Stimulated activated CD4-positive, alpha-beta T cell treated with anti-CD3 and anti-CD28 coated beads, Interleukin-2, amount 100 ng/mL, for 48 hours (primary cell): ENCODE measurements at places on chromosomes 1 and 21.

DNA sequence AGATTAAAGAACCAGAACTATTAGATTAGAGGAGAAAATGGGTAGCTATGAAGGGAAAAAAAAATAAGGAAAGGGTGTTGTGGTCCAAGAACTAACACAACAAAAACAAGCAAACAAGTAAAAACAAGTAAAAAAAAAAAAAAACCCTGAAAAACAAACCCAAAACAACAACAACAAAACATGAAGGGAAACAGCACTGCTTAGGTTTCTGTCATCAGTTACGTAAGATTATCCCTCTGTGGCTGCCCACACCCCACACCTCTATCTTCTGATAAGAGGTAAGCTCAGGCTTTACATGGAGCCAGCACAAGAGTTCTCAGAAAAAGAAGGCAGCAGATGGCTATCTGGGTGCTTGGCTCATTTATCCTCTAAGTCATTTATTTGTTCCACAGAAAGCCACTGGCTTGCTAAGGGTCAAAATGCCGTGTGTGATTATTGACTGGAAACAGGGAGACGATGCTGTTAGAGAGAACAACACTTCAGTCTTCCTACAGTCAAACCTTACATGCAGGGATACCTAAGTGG, 57.5 kb downstream of the KIAA0319L start:
- DNase-seq, result no peak

DNA sequence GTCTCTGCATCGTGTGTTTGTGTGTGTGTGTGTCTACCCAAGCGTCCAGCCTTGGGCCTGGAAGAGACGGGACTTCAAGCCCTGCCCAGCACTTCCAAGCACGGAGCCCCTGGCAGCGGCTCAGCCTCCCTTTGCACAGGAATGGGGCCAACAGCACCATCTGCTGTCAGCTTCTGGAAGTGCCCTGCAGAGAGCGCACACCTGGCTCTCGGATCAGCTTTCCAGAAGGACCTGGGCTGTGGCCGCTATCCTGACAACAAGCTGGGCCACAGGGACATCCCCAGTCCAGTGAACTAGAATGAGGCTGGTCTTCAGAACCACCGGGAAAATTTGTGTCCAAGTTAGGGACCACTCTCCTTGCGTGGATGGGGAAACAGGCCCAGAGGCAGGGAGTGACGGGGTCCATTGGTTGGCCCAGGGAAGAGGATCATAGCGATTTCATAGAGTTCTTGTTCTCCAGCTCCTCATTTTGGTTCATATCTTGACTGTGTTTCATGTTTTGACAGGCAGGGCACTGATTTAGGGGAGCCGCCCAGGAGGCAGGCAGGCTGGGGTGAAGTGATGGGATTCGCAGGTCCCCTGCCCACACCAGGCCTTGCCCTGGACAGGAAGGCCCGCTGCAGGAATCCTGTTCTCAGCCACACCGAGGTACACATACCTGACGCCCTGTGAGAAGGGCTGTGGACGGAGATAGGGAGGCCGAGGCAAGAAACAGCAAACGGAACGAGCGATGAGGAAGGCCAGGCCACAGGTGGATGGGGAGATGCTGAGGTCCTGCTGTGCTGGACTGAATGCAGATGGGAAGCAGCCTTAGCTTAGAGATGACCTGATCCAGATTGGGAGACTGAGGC, 38.4 kb downstream of the TAS1R2 start:
- DNase-seq, result peak; percentile 62

DNA sequence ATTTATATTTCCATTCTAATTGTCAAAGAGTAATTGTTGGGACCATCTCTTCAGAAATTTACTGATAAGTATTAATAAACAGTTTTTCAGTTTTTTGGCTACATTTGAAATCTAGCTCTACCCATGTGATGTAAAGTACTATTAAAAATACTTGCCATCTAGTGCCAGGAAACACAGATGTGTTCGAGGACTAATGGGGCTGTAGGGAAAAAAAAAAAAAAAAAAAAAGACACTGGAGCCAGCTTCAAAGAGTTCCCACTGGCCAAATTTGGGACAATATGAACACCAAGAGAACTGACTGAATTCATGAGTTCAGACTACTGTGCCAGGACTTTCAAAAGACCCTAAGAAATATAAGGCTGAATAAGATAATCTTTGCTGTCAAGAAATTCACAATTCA, 65.2 kb upstream of the GFI1 start:
- no peak for DNase-seq

- no peak for DNase-seq
Measured at GRCh38 chr1:221725735-221726672, 15.9 kb downstream of the DUSP10 start.

DNA sequence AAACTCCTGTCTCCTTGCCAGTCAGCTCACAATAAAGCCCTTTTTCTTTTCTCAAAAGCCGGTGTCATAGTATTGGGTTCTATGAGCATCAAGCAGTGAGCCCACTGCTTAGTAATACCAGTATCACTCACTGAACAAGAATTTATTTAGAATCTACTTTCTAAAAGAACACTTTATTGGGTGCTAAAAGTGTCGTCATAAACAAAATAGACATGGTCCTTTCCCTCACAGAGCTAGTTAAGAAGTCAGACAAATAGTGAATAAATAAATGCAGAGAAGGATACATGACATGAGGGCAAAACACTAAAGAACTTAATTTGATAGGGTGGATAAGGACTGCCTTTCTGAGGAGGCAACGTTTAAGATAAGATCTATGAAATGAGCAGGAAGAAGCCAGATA, 32.2 kb downstream of the EVI5 start:
- no peak for DNase-seq

- no peak for DNase-seq
Measured at GRCh38 chr1:29501227-29501976, 265.1 kb downstream of the PTPRU start.

DNA sequence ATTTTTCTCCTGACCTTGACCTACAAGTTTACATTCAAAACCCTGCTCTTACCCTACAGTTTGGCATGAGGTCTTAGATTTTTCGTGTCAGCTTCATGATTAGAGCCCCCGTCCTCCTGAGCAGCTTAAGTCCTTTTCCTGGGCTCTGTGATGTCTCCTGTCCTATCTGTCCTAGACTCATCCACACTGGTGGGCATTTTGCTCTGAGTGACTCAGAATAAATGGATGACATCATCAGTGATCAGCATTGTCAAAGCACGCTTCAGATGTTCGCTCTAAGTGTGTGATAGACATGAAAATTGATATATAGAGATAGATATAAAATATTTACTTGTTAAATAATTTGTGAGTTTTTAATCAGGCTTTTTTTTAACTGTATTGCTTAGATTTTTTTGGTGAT, 21.8 kb downstream of the RGS13 start:
- no peak for DNase-seq

GRCh38 chr1:204678721-204679475, 6.6 kb downstream of the LRRN2 start:
- DNase-seq, result no peak

GRCh38 chr1:181990728-181991127, 70.8 kb downstream of the ZNF648 start:
- no peak for DNase-seq

DNA sequence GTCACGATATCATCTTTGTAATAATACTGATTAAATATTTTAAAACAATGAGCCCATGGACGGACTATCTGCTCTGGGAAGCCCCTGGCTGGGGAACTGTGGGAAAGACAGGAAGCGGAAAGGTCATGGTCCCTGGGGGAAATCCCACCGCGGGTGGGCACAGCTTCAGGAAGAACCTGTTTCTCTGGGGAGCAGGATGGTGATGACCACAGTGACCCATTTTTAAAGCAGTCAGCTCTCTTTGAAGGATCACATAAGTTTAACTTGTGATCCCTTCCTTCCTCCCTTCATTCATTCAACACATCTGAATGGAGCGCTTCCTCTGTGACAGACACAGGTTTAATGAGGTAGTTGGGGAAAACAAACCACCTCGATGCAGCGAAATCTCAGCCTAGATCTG, 73.0 kb downstream of the DHRS3 start:
- no peak for DNase-seq

DNA sequence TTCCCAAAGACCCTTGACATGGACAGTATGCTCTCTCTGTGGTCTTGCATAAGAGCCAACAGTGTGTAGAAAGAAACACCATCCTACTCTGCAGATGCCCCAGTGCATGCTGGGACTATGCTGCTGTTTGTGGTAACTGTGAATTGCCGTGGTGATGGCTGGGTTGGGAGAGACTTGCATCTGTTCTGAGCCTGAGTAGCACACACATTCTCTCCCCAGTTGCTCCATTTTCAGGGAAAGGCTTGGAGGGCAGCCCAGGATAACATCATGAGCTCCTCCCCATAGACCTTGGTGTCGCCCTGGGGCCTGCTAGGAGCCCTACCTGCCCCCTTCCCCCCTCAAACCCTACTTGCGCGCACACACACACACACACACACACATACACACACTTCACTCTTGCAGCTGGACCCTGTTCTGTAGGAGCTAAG, 120.9 kb upstream of the IPO9 start:
- no peak for DNase-seq

- no peak for DNase-seq
Measured at GRCh38 chr21:46620846-46621245, 14.6 kb upstream of the PRMT2 start.

GRCh38 chr1:150299716-150300115, 6.1 kb downstream of the MRPS21 start:
- DNase-seq, result no peak

- DNase-seq, result no peak
Measured at GRCh38 chr1:38151399-38151798, 104.8 kb upstream of the POU3F1 start.

DNA sequence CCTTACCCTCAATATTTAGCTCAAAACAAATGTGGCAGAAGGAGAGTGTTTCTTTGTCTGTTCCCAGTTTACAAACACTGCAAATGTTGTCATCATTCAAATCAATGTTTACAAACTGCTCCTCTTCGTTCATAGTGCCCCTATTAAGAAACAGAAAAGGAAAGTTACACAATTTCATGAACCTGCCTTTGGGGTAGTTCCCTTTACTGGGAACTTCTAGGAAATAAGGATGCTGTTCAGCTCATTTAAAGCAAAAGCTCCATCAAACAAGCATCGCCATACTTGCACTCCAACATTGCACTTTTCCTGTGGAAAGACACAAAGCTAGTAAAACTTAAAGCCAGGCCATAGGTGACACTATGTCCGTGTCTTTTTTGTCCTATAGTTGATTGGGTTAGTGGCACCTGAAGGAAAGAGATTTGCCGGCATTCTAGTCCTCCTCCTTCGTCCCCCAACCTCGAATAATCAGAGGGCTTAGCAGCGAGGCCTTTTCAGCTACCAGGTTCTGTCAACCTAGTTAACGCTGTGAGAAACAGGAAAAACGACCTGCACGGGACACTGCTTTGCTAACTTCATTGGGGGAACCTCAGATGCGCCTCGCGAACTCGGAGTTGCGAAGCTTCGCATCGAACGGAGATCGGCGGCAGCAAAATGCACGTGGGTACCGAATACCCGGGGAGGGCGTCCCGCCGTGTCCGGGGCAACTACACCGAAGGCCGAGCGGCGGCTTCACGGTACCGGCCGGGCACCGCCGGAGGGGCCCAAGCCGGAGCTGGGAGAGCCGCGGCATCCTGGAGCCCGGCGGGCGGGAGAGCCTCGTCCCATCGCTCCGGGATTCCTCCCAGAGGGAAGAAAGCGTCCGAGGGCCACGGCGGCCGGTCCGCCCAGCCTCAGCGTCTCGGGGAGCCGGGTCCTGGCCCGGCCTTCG, 706 bp downstream of the C21orf91 start:
- peak; percentile 26 for DNase-seq

- DNase-seq, result no peak
Measured at GRCh38 chr1:89087241-89087640, 22.2 kb upstream of the GBP1 start.

DNA sequence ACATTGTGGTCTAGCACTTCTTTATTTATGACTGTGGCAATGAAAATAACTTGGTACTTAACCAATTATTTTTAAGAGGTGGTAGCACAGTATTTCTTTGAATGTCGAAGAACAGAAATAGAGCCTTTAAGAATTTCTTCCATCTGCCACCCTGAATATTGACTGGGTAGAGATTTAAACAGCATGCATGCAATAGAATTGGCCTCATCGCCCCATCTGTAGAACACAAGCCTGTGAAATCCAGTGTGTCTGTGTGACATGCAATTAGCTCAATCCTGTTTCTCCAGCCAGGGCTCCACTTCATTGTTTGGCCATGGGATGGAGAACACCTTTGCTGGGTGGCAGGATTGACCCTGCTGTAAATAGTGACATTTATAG, 17.1 kb upstream of the KLHDC8A start:
- DNase-seq, result no peak

DNA sequence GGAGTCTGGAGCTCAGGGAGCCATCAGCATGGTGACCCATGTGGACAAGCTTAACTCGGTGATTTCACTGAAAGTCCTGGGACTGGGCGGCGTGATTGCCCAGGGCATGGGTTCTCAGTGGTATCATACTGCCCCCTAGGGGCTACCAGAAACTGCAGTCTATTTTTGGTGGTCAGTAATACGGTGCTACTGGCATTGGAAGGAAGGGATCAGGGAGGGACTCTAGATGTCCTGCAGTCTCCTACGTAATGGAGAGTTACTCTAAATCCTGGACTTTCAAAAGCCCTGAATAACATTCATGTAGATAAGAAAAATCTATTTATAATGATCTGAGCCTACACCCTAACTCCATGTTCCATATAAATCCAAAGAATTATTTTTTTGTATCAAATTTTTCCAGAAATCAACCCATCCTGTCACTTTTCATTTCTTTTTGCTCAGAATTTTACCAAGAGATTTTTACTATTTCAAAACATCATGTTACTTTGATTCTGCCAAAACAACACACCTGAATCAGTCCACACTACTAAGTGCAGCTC, 37.3 kb downstream of the PABPC4 start:
- peak; percentile 26 for DNase-seq

DNA sequence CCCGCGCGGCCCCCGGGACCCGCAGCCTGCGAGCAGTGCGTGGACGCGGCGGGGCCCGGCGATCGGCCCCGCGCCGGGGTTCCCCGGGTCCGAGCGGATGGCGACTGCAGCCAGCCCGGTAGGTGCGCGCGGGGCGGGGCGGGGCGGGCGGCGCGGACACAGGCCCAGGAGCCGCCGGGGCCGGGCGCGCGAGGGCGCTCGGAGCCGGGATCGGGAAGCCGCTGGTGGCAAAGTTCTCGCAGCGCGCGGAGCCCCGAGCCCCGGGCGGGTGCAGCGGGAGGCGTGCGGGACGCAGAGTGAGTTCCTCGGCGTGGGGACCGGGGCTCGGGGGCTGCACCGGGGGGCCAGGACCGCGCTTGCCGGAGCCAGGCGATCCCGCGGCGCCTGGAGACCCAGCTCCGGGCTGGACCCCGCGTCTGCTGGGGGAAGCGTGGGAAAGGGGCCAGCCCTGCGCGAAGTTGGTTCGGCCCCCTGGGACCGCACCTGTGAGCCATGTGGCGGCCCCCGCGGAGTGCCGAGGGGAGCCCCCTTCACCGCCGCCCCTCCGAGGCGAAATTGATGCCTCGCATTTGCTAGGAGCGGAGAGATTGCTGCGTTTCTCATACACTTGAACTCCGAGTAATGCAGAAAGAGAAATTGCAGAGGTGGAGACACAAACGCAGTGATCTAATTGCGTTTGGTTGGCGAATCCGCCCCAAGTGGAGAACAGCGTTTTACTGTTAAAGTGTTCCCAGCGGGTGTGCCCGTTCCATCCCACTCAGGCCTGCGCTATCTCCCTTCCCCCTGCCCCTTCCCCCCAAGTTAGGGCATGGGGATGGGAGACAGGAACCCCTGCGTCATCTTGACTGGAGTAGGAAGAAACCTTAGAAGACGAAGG, 228.9 kb upstream of the TMEM51 start:
- DNase-seq, result peak; percentile 21

GRCh38 chr1:239892602-239893001, 199.1 kb upstream of the FMN2 start:
- no peak for DNase-seq
